Foreskin fibroblast (primary cell): ENCODE measurements at places on chromosomes 7 and 10.
A peak's percentile ranks its signal among the peaks of the same experiment; 100 is the strongest.

DNA sequence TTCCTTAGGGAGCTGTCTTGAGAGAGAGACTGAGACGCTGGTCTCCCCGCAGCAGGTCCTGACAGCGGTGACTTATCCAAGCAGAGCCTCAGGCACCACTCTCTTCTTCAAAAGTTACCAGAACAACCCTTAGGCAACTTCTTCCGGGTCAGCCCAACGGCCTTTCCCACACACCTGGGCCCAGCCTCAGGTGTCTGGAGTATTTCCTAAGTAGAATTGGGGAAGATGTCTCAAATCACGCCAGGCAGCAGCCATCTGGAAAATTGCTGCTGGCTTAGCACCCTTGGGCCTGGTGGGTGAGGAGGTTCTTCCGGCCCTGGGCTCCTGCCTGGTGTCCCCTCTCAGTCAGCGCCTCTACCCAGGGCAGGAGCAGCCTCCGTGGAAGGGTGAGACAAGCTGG, 80.4 kb upstream of the ANLN start:
- DNase-seq = no peak

- DNase-seq = no peak
Observed at GRCh38 chr7:116871061-116871700, 8.8 kb downstream of the CAPZA2 start.

GRCh38 chr10:6843894-6844650, 264.0 kb upstream of the PRKCQ start:
- DNase-seq = no peak

- DNase-seq = peak; percentile 69
Observed at GRCh38 chr7:24764972-24765744, 7.9 kb upstream of the GSDME start.

GRCh38 chr10:105656856-105657255, 1015.8 kb downstream of the SORCS3 start:
- no peak for DNase-seq

DNA sequence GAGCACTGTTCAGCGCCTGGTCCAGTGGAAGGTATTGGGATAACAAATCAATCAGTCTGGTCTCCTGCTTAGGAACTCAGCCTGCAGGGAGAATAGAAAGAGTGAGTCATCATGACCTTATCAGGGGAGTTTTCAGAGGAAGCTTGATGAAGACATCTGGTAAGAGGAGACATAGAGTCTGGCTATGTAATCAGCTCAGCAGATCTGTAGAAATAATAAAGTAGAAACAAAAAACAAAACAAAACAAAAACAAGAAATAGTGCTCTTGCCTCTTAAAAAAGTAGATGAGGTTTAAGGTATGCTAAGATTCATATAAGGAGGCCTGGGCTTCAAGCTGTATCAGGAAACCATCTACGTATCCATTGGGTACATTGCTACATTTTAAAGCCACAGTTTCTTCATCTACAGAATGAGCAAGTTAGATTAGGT, 14.4 kb downstream of the TAS2R41 start:
- DNase-seq = peak; percentile 77

GRCh38 chr7:95004618-95005247, 97.3 kb downstream of the PPP1R9A start:
- no peak for DNase-seq

DNA sequence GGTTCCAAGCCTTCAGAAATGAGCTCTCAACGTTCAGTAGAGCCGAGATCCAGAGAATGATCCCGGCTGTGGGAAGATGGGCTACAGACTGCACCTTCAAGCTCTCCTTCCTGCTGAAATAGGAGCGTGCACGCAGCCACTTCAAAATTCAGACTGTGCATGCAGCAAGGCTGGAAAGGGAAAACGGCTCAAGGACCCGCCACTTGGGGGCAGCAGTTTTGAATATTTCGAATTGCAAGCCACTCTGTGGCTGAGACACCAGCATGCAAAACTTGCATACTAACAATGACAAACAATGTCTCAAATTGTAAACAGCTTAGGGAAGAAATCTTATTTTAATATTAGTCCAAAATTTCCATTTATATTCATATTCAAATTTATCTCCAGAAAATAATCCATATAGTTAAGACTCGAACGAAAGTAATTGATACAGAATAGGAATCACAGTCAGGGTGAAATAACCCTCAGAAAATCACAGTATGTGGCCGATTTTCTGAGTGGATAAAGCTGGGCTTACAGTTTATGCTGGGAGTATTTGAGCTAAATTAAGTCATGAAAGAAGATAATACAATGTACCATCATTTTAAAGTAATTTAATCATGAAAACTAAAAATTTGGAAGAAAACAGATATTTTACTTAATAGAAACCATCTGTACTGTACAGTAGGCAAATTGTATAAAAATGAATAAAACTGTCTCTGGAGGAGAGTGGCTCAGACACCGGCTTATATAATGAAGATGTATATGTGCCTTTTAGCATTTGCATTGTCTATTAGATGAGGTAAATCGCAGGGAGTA, 137.9 kb upstream of the MKI67 start:
- peak; percentile 1 for DNase-seq

DNA sequence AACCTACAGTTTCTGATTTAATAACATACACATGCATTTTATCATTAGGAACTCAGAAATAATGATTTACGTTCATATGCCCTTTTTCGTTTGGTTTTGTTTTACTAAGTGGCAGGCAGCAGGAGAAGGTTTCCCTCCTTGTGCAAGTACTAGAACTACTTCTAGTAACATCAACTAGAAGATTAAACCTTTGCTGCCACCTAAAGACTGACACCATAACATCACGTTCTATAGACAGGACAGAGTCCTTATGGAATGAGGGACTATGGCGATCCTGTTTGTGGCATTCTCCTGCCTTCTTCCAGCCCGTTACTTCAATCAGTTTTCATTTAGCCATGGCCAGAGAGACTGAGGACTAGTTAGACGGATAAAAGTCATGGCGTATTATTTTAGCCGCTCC, 53.2 kb downstream of the GAD2 start:
- DNase-seq = no peak

GRCh38 chr10:112838784-112839481, 111.1 kb upstream of the TCF7L2 start:
- no peak for DNase-seq

- DNase-seq = no peak
Observed at GRCh38 chr10:129932751-129933433, 31.2 kb downstream of the EBF3 start.

- no peak for DNase-seq
Observed at GRCh38 chr10:62880162-62880561, 64.0 kb upstream of the EGR2 start.

DNA sequence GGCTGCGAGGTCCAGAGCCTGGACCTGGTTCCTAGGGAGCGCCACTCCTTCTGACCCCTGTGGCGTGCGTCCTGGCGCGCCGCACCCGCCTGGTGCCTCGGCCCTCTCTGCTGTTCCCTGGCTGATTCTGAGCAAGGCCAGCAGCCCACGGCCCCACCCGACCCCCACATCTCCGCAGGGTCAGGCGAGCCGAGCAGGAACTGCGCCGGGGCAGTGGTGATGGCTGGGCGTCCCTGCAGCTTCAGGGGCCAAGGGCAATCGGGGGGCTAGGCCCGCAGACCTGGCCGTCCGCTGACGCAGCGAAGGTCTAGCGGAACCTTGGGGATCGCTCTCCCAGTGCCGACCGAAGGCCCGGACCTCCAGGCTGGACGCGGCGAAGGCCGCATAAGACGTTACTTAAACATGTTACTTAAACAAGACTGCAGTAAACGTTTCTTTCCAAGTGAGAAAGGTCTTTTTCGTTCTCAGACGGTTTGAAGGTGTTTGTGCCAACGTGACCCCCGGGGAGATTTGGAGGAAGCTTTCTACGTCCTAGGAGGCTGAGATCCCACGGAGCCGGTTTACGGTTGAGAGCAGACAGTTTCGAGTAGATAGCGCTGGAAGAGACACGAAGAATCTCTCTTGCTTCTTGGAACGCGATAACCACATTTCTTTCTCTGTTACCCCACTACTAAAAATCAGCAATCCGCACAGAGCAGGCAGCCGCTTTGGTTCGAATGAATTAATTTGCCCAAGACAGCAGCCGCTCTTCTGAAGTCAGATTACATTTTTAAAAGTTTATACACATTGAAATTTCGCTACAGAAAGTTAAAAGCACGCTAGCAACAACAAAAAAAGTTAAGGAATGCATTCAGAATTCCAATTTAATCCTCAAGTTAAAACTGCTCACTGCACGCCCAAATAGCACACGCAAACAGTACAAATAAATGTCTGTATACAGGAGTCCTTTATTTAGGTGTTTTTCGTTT, 4.9 kb upstream of the NKX2-3 start:
- no peak for DNase-seq

DNA sequence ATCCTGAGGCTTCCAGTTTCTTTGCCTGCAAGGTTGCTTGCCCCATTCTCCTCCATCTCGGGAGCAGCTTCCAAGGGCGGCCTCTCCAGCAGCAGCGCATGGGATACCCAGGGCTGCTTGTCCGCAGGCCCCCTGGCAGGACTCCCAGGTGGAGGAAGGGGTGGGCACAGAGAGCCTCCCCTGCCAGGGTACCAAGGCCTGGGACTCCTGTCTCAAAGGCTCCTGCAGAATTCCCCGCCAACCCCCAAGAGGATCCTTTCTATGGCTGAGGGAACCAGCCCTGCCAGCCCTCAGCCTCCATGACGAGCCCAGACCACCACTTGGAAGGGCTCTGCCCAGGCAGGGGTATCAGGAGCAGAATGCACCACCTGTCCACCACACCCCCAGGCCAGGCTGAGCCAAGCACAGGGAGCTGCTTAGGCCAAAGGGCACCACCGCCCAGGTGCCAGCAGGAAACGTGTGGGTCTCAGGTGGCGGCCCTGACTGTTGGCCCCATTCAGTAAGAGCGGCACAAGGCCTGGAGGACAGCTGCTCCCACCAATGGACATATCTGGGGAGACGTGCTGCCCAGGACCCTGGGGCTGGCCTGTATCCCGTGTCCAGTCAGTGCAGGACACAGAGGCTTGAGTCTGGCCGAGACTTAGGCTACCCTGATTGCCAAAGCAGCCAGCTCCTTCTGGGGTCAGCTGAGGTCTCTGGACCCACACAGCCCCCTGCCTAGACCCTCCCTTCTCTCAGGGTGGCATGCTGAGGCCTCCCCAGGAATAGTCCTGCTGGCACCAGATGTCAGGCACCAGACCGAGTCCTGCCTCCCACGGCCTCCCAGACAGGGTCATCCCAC, 33.8 kb upstream of the INPP5A start:
- no peak for DNase-seq

- no peak for DNase-seq
Observed at GRCh38 chr10:82738592-82738991, 863.6 kb downstream of the NRG3 start.

DNA sequence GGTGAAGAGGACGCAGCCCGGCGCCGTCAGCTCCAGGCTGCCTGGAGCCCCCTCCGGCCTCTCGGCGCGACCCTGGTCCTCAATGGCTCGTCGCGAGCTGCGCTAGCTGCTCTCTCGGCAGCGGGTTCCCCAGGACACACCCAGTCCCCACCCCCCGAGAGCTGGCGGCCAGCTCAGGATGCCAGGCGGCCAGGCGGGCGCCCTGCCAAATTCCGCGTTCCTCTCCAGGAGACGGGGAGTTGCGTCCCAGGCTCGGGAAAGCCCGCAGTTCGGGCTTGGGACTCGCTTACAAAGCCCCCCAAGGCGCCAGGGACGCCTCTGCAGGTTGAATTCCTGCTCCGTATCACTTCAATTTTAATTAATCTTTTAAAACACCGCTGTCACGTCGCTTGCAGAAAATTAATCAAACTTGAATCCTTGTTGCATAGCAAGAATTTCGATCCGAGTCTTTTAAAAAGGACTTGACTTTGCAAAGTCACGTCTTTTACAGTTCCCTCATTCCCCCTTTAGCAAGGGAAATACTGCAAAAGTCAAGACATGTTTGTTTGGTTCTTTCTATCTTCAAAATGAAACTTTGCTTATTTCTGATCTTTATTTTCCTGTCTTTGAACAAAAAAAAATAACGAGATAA, 28.2 kb downstream of the SKIDA1 start:
- DNase-seq = peak; percentile 88

GRCh38 chr10:1824928-1825327, 87.6 kb upstream of the ADARB2 start:
- no peak for DNase-seq

- no peak for DNase-seq
Observed at GRCh38 chr7:79921976-79922375, 212.7 kb upstream of the GNAI1 start.

DNA sequence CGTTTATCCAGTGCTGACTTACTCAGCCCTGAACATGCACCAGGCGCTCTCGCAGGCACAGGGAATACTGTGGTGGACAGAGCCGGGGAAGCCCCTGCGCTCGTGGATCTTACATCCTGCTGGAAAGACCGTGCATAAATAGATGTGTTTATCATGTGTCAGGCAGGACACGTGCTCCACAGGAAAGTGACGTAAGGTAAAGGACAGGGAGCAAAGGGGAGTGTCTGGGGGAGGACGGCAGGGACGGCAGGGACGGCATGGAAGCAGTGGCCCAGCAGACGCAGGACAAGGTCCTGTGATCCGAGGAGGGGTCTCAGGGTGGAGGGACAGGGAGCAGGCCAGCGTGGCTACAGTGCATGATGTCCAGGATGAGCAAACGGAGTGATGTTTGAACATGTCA, 410.5 kb downstream of the PAXIP1 start:
- DNase-seq = no peak

GRCh38 chr7:117665368-117665767, 185.5 kb downstream of the CFTR start:
- DNase-seq = no peak

- DNase-seq = no peak
Observed at GRCh38 chr10:26483554-26483953, 45.4 kb downstream of the APBB1IP start.

GRCh38 chr7:37198906-37199485, 249.7 kb downstream of the ELMO1 start:
- DNase-seq = peak; percentile 86

DNA sequence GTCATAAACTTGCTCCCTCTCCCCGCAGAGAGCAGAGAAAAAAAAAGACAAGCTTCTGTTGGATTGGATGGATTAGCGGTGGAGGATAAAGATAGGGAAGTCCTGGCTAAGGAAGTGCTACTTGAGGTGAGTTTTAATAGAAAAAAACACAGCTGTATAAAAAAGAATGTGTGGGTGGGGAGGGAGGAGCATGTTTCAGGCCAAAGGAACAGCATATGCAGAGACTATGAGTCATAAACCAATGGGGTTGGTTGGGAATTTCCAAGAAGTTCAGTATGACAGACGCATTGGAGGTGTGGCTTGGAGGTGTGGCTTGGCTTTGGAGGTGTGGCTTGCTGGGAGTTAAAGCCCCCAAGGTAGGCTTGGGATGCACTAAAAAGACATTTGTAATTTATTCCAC, 103.0 kb upstream of the LSM8 start:
- DNase-seq = no peak

DNA sequence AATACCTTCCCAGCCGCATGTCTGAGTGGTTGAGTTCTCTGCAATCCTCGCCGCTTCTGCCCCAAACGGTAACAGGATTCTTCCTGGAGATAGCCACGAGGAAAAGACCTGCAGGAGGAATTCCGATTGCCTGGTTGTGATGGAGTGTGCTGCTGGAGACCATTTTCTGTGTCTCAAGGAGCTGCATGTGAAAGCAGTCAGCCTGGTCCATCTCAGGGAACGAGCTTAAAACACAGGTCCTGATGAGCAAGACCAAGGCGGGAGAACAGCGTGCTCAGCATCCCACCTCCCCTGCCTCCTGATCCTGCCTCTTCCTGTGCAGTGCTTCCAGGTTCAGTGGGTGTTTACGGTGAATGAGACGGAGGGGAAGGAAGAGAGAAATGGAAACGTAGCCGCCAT, 26.5 kb downstream of the VIPR2 start:
- no peak for DNase-seq
